Activated effector memory CD4-positive, alpha-beta T cell treated with Interleukin-2 at 50 U/mL for 16 hours (primary cell): ENCODE measurements at places on chromosomes 16 and 17.

DNA sequence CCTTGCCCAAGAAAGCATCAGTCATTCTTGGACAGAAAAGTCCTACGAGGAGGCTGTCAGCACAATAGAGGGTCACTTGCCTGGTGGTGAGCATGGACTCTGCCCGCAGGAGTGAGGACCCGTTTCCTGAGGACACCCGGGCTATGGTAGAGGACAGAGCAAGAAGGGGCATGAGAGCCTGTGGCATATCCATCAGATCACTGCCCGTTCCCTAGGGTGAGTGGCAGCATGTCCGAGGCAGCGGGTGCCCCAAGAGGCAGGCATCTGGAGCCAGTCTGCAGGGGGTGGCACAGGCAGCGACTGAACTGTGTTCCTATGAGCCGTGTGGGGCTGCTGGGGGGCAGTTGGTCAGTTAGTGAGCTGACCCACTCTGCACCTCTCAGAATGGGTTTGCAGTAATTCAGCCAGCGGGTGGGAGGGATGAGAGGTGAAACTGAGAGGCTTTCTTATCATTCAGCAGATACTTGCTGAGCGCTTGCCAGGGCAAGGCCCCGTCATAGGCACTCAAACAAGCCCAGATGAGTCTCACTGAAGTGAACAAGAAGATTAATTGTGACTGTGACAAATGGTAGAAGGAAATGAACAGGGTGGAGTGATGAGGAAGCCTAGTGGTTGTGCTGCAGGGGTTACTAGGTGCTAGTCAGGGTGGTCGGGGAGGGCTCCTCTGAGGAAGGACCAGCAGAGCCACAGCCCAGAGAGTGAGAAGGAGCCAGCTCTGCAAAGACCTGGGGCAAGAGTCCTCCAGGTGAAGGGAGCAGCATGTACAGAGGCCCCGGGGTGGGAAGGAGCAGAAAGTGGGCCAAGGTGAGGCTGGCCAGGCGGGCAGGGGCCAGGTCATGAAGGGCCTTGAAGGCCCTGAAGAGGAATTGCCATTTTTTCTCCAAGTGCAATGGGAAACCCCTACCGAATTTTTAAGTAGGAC is 87.9 kb downstream of the CLEC16A start:
- no peak for DNase-seq

DNA sequence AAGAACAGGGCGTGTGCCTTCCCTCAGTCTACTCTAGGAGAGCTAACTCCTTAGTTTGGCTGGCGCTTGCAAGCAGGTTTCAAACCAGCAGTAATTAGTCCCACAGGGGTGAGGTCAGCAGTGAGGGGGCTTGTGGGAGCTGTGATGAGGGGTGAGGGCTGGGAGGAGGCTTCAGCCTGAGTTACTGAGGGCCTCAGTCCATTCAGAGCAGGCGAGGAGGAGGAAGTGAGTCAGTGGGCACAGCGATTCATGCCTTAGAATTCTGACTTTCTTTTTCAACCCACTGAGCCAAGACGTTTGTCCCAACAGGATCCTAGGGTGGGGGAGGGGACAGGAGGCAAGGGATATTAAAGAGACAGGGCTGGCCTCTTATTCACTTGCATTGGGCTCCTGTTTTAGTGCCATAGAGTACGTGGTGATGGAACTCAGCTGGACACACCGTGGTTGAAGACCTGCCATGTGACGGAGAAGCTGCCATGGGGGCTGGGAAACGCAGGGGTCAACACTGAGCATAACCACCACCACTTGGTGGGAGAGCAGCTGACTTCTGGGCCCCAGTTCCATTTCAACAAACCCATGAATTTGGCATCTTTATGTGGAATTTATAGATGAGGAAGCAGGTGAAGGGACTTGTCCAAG is 8.3 kb upstream of the ITGA3 start:
- no peak for DNase-seq

DNA sequence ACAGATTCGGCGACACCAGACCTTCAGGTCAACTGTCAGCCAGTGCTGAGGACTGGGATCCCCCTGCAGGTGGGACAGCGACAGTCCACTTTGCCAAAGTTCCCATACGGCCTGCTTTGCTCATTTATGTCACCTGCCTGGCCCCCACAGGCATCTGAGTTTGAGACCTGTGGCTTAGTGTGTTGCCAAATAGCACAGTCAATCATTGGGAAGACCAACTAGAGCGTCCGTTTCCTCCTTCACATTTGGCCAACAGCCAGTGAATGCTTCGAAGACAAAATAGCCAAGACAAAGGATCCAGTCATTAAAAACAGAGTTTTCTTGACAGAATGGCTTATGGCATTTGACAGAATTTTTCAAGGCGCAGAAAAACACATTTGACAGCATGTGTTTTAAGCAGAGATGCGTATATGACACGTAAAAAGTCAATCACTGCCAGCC is 113.8 kb downstream of the ABCC12 start:
- DNase-seq, result no peak

DNA sequence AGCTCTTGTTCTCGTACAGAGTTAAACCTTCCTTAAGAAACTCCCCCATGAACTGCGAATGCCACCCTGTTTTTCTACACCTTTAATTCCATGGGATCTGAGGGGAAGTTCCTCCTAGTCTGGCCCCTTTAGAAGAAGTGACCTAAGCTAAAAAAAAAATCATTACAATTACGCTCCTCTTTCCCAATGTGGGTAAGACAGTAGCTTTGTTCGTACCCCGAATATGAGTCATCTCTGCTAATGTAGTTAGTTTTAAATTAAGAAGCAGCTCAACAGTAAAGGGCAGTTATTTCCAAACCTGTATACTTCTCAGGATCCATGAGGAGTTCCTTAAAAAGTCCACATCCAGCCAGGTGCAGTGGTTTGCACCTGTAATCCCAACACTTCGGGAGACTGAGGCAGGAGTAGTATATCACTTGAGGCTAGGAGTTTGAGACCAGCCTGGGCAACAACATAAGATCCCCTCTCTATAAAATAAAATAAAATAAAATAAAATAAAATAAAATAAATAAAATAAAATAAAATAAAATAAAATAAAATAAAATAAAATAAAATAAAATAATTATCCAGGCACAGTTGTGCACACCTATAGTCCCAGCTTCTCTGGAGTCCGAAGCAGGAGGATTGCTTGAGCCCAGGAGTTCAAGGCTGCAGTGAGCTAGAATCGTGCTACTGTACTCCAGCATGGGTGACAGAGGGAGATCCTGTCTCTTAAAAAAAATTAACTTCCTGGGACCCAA is 26.1 kb downstream of the RCVRN start:
- DNase-seq, result no peak

GRCh38 chr17:62998166-62998565 is 32.1 kb downstream of the TANC2 start:
- DNase-seq, result no peak
